Left lobe of liver (tissue), 2 donors: ENCODE measurements at places on chromosomes 11 and 22. TPM values are rescaled to one million over a fixed set of nuclear protein-coding genes. Genes with fewer than 3 reads are reported as not detected.

DNA sequence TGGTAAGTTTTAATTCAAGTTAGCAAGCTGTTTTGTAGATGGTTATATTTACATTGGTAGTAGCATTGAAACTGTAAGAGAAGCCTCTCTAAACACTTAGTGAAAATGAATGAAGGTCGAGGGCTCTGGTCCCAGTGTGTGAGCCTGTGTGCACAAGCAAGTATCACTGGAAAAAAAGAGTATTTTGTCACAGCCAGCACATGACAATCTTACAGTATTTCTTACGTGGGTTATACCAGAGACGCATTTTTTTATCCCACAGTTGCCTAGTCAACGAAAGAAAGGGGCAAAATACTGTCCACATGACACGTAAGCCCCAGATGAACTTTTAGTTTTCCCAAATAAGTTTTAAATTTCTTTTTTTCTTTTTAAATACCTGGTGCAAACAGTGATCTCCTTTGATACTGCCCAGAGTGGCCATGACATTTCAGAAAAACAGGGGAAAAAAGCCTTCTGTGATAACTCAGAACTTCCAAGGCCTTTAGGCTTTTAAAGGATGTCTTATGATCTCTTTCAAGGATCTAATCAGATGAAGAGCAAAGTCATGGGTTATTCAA lies 23.5 kb downstream of the RAB38 start:
- DNase-seq = no peak

DNA sequence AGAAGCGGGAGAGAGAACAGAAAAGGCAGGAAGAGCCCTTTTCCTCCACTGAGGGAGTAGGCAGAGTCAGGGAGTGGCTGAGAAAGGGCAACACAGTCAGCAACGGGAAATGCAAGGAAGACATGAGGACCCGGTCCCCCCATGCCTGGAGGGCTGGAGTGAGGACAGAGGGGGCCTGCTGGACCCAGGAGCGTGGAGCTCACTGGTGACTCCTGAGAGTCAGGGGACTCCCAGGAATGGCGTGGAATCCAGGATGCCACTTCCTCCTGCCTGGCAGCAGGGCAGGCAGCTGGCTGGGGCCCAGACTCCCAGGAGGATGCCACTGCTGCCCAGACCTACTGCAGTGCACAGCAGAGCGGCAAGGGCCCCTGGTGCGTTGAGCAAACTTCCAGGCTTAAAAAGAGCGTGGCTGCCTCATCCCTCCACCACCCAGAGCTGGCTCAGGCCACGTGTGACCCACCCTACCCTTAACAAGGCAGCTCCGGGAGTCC lies 11.3 kb downstream of the C11orf21 start:
- peak; percentile 43 for DNase-seq

GRCh38 chr11:73384531-73384871 lies 8.3 kb downstream of the RELT start:
- DNase-seq = no peak

Gene C11orf21
- 0.35 TPM for total RNA-seq

Gene PRG3
- total RNA-seq = not detected

- DNase-seq = no peak
Observed at GRCh38 chr22:38431266-38432010, 23.6 kb downstream of the KCNJ4 start.

DNA sequence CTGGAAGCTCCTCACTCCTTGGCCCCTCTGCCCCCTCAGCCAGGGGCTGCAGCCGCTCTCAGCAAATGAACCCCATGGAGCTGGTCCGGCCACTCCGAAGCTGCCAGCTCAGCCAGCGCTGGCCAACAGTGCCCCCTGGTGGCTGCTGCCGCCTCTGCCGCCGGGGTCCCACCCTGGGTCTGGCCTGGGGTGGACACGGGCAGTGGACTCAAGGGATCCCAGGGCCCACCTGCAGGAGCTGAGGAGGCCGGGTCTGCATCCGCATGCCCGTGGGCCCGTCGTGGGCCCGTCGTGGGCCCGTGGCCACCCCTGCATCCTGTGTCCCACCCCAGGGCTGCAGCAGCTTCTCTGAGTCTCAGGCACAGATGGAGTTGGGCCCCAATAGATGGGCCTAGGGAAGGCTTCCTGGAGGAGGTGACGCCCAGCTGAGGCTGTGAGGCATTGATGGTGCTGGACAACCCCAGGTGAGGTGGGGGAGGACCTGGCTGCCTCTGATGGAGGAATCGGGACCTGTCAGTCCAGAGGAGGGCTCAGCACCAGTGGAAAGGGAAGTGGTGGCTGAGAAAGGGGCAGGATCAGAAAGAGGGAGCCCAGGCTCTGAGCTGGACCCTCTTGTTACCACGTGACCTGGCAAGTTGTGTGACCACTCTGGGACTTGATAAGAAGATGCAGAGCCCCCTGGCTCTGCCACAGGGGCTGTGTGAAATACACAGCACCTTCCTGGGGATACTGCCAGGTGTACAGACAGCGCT lies 522.3 kb downstream of the BRD1 start:
- DNase-seq = peak; percentile 72

Gene VWCE
- 20.6 TPM for total RNA-seq

Gene ZNF280B
- 0.08 TPM for total RNA-seq

- DNase-seq = no peak
Observed at GRCh38 chr11:12523180-12523924, 146.0 kb downstream of the PARVA start.

- no peak for DNase-seq
Observed at GRCh38 chr11:133659538-133660201, 127.4 kb upstream of the OPCML start.

GRCh38 chr11:12017243-12017678 lies 8.8 kb upstream of the DKK3 start:
- no peak for DNase-seq

DNA sequence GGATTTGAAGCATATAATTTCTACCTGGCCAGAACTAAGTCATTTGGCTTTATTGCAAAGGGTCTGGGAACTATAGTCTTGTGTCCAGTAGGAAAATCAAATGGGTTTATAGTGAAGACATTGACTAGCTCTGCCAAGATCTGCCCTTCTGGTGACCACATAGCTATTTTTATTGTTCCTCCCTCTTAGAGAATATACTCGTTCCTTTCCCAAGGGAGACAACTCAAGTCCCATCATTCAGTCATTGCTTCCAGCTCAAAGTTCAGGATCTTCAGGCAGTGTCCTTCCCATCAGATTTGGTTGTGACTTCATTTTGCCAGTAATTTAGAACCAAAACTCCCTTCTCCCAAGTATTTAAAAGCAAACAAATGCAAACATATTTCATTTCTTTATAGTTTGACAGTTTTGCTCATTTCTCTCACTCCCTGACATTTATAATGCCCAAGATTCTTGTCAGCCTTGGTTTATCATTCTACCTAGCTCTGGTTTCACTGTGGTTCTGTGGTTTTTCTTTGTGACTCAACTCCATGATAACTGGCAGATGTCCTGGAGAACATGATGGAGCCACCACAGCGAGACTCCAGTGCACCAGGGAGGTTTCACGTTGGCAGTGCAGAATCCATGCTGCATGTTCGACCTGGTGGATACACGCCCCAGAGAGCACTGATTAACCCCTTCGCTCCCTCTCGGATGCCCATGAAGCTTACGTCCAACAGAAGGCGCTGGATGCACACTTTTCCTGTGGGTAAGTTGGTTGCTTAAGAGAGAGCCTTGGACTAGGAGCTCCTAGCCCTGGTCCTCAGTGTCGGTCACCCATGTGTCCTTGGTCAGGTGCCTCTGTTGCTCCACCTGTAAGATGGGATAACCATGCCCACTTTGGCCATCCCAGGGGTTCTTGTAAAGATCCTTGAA lies 64.9 kb downstream of the DEPDC5 start:
- DNase-seq = no peak

- no peak for DNase-seq
Observed at GRCh38 chr11:116311206-116311605, 461.6 kb downstream of the BUD13 start.

GRCh38 chr11:87281496-87281895 lies 243.8 kb downstream of the TMEM135 start:
- DNase-seq = no peak

DNA sequence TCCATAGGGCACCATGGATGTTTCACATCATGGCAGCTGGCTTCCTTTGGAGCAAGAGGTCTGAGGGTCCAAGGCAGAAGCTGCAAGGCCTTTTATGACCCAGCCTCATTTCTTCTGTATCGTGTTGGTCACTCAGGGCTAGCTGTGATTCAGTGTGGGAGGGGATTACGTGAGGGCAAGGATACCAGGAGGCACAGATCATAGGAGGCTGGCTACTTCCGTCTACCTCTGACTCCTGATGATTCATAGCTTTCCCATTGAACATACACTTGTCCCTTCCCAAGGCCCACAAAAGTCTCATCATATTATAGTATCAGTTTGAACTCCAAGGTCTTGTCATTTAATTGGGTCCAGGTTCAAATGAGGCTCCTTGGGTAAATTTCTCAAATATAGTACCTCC lies 135.3 kb upstream of the ZBED5 start:
- no peak for DNase-seq

Gene TRPM5
- total RNA-seq = not detected

GRCh38 chr11:27276141-27276540 lies 86.9 kb downstream of the CCDC34 start:
- no peak for DNase-seq

GRCh38 chr22:20131597-20131858 lies at the start of gene ZDHHC8:
Gene ZDHHC8, plus strand, starts transcription at chr22:20131804. Its CDS starts 144 bp downstream, at chr22:20131948.
- DNase-seq = no peak

GRCh38 chr11:35651263-35651662 lies 11.3 kb upstream of the TRIM44 start:
- no peak for DNase-seq

GRCh38 chr22:42336527-42337227 lies 66.2 kb upstream of the TCF20 start:
- no peak for DNase-seq

GRCh38 chr22:35425971-35426800 lies 26.2 kb downstream of the MCM5 start:
- DNase-seq = no peak

DNA sequence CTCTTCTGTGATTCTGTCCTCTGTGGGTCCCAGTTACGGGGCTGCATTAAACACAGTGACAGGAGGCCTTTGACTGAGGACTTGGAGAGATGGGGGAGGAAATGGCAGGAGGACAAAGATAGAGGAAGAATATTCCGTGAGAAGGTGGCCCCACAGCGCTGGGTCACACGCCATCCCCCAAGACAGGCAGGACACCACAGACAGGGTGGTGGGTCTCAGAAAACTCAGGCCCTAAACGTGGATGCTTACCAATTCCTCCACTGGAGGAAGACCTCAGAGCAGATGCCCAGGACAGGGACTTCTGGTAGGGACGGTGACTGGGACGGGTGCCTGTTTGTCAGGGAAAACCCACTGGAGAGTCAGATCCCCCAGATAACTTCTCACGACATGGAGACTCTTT lies 34.0 kb downstream of the IGLL5 start:
- DNase-seq = no peak

- no peak for DNase-seq
Observed at GRCh38 chr11:19974886-19975285, 185.4 kb downstream of the DBX1 start.

Gene CCDC73
- 0.40 TPM for total RNA-seq
